ENCODE measurements at places on chromosomes 4 and X.

DNA sequence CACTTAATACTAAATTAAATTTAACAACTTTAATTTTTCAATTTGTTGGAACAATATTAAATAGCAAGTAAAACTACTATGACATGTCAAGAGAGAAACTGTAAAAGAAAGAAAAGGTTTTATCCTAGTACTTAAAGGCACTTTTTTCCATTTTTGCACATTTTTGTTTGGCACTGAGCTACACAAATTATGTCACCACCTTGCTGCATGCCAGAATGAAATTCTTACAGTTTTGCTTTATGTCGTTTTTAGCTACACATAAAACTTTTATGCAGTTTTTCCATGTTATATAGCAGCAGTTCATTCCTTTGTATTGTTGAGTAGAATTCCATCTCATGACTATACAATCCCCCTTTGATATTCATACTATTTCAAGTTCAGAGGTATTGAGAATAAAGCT is 99.1 kb upstream of the RXFP1 start:
- no peak for DNase-seq

DNA sequence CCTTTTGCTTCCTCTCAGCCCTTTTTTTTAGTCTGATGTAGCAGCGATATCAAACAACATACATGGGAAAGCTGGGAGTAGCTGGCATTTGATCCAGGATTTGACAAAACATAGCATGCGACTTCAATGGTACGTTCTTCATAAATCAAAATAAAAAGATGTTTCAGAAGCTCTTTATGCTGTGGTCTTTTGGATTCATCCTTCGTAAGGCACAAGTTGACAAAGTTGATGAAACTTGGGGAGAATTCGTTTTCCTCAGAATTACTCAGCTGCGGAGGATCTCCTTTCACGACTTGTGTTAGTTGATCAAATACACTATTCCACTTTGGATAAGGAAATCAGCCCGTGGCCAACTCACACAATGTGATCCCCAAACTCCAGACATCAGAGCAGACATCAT is 38.1 kb upstream of the CHIC1 start:
- no peak for DNase-seq

- DNase-seq = no peak
These were observed 3.6 kb upstream of the SLC9A6 start for GRCh38 chrX:135981668-135982067.

GRCh38 chr4:6329478-6330383 is 60.1 kb downstream of the WFS1 start:
- DNase-seq = no peak

DNA sequence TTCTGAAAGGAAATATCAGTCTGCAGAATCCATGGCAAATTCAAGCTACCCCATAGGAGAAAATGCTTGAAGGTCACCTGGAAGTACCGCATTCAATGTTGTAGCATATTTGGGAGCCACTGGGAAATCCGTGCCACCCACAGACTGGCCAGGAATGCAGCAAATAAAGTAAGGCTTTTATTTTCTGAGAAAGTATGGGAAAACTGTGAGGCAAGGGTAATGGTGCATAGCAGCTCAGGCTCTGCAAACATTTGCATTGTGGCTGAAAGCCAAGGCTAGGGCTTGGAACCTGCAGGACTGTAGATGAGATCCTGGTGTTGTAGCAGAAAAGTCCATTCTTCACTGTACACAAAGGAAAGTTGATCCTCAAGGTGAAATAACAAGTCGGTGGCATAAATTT is 450.9 kb upstream of the NR3C2 start:
- DNase-seq = no peak

DNA sequence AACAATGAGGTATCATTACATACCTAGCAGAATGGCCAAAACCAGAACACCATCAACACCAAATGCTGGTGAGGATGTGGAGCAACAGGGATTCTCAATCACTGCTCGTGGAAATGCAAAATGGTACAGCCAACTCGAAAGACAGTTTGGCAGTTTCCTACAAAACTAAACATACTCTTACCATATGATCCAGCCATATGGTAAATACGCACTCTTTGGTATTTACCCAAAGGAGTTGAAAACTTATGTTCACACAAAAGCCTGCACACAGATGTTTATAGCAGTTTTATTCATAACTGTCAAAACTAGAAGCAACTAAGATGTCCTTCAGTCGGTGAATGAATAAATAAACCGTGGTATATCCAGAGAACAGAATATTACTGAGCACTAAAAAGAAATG is 7.8 kb downstream of the CASP3 start:
- DNase-seq = no peak

- no peak for DNase-seq
These were observed 107.1 kb downstream of the GRIA2 start for GRCh38 chr4:157327666-157328065.

DNA sequence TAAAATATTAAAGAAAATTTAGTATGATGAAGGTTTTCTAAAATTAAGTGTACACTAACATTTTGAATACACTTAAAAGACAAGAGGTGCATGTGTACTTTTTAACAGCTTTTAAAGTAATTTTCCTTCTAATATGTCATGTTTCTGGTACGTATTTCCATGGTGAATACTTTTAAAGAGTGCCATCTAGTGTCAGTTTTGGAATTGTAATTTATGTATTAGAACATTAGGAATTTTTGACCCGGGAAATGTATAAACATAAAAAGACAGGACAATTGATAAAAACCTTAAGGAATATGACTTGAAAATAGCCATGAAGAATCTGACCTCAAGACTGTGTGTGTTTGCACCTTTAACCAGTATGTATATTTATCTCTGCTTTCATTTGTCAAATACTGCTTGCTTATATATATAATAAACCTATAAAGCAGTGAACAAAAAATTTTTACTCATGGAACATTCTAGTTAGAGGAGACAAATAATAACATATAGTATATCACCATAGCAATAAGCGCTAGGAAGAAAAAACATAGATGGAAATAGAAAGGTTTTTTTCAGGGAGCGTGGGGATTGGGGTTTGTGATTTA is 7.2 kb downstream of the GSTCD start:
- DNase-seq = no peak

DNA sequence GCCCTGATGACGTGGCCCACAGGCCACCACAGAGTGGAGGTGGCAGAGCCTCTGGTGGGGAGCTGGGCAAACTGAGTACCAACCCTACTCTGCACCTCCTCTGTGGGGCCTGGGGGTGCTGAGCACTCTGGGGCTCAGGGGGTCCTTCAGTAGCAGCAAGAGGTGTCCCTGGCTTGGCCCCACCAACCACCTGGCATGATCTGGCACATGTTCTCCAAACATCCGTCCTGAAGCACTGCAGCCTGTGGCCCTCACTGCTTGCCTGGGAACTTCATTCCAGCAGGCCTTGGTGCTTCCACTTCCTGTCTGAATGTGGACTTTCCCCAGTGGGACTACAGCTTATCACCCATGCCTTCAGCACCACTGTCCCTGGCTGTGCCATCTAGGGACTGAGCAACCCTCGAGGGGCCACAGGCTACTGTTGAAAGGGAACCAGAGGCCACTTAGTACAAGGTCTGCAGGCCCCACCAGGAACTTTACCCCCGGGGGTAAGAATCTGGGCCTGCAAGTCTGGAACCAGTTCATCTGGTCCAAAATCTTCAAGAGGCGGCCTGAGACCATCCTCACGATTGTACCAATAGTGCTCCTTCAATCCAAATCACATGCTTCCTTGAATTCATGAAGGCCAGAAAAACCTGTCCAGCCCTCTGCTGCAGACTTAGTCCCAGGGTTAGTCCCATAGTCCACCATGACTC is 13.2 kb downstream of the TNIP2 start:
- DNase-seq = no peak

DNA sequence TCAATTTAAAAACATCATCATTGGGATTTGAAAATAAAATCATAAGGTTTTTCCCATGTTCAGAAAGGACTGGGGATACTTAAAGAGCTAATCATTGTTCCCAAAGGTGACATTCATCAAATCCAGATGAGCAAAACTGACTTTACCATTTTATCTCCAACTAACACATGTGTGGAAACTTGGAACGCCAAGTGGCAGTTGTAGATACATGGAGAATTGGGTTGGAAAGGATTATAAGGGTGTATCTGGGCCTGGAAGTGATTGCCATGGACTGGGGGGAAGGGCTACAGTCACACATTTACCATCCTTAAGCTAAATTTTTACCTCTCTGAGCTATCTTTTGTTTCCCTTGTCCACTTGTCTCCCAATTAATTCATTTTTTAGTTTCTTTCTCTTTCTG is 203.4 kb downstream of the SLC39A8 start:
- DNase-seq = no peak

- DNase-seq = no peak
These were observed 888.4 kb upstream of the EPHA5 start for GRCh38 chr4:66558651-66559050.

- DNase-seq = no peak
These were observed 353.8 kb downstream of the NAP1L3 start for GRCh38 chrX:93319609-93320008.

- no peak for DNase-seq
These were observed 55.3 kb downstream of the JADE3 start for GRCh38 chrX:46967547-46967946.

DNA sequence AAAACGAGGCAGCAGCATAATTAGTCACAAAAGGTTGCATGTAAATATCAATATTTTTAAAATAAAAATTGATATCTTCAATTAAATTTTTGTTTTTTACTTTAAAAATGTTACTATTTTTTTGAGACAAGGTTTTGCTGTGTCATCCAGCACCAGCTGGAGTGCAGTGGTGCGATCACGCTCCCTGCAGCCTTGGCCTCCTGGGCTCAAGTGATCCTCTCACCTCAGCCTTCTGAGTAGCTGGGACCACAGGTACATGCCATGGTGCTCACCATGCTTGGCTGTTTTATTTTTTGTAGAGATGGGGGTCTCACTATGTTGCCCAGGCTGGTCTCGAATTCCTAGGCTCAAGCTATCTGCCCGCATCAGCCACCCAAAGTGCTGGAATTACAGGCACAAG is 96.8 kb upstream of the FRAS1 start:
- no peak for DNase-seq

- DNase-seq = no peak
These were observed 51.5 kb upstream of the GPRIN3 start for GRCh38 chr4:89358935-89359638.

GRCh38 chrX:21708116-21708515 is 49.8 kb downstream of the SMPX start:
- no peak for DNase-seq

DNA sequence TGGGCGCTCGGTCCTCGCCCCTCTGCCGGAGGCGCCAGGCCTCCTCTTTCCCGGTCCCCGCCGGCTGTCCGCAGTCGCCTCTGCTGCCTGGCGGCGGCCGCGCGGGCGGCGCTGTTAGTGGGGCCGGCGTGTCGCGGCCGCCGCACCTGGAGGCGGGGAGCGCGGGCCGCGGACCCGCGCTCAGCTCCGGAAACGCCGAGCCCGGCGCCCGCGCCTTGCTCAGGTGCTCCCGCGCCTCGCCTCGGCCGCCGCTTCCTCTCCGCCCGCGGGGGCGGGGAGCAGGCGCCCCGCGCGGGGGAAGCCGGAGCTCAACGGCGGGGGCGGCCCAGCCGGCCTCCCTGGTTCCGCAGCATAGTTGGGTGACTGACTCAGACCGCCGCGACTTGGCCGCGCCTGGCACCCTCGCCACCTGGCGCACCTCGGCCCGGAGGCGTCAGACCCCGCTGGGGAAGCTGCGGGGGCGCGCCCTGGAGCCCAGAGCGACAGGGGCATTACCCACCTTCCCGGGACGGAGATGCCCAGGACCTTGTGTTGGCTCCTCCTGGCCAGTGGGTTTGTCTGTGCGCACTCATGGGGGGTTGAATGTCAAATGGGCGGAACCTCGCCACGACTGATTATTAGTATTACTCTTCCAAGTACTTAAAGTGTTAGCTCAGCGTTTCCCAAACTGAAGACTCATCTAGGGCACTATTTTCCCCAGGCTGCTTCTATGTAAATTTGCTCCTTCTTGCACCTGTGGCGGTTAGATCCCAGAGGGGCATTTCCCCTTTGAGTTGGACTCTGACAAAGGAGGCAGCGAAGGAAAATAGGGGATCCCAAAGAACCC is at the start of gene ARAP2:
ARAP2 (minus strand) TSS at position 258 of the 826 bp plus-strand sequence. CDS start 15,028 bp downstream, outside the sequence.
- peak; percentile 79 for DNase-seq

GRCh38 chr4:105469736-105470135 is 4.1 kb downstream of the PPA2 start:
- DNase-seq = no peak

GRCh38 chr4:110020646-110021443 is 108.2 kb downstream of the EGF start:
- DNase-seq = no peak

DNA sequence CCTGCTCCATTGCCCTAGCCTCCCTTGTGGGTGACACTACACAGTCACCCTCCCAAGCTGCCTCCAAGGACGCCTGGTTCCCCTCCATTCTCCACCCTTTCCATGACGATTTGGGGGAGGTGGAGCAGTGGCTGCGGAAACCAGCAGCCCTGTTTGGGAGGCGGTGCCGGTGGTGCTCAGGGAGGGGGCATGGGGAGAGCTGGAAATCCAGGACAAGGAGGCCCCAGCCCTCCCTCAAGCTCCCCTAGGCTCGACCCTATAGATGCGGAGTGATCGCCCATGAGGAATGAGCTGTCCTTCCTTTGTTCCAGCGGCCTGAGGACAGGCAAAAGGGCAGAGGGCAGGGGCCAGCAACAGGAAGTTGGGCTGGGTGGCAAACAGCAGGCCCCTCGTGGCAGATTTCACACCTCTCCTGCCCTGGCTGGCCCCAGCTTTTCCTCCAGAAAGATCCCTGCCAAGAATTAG is 3.6 kb upstream of the RENBP start:
- DNase-seq = no peak

GRCh38 chrX:19673375-19674040 is 158.2 kb upstream of the MAP3K15 start:
- no peak for DNase-seq

GRCh38 chr4:52110171-52110570 is 59.1 kb downstream of the SPATA18 start:
- no peak for DNase-seq

DNA sequence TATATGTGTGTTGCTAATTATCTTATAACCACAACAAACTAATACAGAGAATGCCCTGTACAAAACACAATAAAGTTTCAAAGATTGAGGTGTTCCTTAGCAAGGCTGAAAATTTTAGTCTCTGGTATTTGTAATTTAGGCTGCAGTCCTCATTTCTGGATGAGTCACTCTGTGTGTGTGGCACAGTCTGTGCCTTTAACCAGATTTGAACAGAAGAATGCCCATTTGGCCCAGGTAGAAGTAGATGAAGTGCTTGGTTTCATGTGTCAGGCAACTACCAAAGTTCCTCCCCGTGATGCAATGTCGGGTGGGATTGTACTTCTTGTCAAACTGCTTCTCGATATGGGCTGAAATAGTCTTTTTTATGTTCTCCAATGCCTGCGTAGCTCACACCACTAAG is 91.6 kb upstream of the H2AZ1 start:
- DNase-seq = no peak

DNA sequence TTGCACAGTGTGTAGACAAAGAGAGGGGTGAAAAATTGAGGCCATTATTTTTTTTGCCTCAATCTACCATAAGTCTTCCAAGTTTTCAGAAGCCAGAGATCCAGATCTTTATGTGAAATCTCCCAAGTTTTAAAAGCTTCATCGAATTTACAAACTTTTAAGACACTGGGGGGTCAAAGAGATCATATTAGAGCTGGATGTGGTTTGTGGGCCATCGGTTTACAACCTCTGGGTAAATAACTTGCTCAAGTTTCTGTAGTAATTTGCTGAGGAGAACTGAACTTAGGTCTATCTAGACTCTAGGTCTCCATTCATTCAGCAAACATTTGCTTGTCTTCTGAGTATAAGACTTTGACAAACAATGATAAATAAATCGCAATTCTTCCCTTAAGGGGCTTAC is 54.0 kb upstream of the CHRNA9 start:
- no peak for DNase-seq

GRCh38 chrX:87924619-87925018 is 407.0 kb downstream of the KLHL4 start:
- no peak for DNase-seq
